ENCODE measurements at places on chromosomes 1 and 21.

- no peak for DNase-seq
Observed at GRCh38 chr1:99992760-99993467, 23.1 kb downstream of the SLC35A3 start.

DNA sequence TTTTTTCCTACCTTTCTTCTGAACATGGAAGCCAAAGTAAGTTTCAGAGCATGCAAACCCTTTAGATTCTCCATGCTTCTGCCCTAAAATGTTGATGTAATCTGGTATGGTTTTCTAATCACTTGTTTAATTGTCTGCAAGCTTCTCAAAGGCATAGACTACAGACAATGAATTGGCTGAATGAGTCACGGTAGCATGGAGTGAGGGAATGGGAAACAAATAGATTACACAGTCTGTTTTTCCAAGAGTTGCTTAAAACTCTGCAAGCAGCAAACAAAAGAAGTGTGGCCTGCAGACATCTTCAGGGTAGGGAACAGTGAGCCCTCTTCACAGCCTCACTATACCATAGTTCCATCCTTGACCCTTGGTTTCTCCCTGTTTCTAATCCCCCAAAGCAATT, 326.0 kb downstream of the BARHL2 start:
- DNase-seq, result no peak

- no peak for DNase-seq
Observed at GRCh38 chr1:152451254-152451653, 37.2 kb upstream of the CRNN start.

GRCh38 chr1:101310506-101310905, 73.7 kb downstream of the S1PR1 start:
- DNase-seq, result no peak

GRCh38 chr1:202599669-202600431, 110.4 kb downstream of the SYT2 start:
- DNase-seq, result peak; percentile 72

- no peak for DNase-seq
Observed at GRCh38 chr1:78519446-78519845, 28.7 kb downstream of the PTGFR start.

Measured in H1 (cell line).